Activated B cell treated with CpG ODN at 0.5 μM for 24 hours (primary cell): ENCODE measurements at places on chromosomes 6 and 20.

DNA sequence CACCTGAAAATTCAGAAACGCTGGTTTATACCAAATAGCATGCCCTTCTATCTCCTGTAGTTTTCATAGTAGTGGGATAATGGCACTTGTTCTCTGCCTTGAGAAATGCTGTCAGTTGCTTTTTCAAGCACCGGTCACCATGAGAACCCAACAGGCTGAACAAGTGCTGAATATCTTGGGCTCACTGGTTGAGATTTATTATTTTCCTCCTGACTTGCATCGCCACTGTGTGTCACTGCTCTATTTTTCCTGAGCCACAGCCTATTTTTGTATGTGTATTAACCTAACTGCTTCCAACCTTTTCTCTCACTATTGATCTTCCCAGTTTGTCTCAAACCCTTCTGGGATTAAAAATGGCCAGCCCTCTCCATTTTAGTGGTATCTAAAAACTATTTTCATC, 71.9 kb downstream of the OPN5 start:
- no peak for DNase-seq

DNA sequence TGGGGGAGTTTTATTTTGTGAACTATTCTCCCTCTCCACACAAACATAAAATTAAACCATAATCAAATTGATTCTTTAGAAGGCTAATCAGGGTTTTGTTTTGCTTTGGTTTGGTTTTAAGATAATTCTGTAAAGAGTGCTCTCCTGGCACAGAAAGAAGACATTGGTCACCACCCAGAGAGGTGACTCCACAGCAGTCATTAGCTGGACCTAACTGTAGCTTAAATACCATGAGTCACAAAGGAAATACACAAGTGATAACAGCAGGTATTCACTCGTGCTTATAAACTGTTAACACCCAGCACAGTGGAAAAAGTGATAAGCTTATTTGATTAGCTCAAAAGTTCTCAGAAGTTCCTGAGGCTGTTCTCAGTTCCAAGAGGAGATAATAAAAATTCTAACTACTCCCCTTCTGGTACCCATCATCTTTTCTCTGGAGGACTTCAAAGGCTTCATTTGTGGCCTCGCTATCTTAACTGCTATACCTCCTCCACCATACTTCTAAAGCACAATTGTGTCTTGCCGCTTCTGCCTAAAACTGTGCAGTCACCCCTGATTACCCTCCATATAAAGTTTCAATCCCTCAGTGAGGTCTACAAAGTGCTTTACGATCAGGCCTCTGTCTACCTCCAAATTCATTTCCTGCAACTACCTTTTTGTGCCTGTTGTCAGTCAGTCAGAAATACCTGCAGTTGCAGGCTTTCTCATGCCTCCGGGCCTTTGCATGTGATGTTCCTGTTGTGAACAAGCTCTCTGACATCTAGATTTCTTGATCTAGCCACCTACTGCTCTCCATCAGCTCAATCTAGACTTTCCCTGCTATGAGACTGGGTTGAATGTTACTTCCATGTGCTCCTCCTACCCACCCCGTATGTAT, 201.1 kb downstream of the SAMD5 start:
- no peak for DNase-seq

DNA sequence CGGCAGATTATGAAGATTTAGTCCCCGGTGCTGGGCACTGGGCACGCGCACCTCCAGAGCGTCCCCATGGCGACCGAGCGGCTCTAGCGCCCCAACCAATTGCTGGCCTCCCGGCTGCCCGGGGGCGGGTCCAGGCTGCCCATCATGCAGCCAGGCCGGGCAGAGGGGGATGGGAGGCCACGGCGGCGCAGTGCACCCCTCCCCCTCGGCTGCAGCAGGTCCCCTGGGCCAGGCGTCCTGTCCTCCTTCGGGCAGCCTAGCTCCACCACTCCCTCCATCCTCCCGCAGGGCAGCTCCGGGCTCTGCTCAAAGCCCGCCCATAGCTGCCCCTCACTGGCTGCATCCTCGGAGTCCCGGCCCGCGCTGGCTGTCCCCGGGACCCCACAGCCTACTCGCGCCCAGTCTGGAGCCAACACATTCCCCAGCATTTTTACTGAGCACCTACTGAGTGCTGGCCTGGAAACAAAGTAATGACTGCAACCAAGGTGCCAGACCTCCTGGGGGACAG, 99.4 kb downstream of the ASXL1 start:
- DNase-seq, result no peak

DNA sequence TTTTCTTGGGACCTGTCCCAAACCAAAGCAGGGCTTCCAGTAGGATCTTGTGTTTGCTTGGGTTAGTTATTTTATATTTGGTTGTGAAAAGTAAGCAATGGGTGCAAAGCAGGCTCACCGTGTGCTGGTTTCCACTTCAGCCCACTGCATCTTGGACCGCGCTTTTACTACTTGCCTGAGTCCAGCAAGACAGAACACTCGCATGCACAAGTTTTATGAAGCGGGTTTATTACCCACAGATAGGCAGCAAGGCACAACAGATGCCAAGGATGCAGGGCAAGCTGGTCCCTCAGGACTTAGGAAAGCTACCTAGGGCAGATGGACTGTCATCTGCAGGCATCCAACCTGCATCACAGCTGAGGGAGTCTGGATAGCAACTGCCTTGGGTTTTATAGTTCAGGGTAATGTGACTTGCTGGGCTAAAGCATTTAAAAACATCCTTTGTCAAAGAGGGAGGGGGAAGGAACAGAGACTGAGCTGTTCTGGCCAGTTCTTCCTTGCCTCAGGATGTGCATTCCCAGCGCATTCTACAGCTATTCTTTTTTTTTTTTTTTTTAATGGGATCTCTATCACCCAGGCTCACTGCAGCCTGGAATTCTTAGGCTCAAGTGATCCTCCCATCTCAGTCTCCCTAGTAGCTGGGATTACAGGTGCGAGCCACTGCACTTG, 18.5 kb downstream of the CITED2 start:
- no peak for DNase-seq

GRCh38 chr6:46538800-46539480, 47.7 kb upstream of the RCAN2 start:
- DNase-seq, result no peak

DNA sequence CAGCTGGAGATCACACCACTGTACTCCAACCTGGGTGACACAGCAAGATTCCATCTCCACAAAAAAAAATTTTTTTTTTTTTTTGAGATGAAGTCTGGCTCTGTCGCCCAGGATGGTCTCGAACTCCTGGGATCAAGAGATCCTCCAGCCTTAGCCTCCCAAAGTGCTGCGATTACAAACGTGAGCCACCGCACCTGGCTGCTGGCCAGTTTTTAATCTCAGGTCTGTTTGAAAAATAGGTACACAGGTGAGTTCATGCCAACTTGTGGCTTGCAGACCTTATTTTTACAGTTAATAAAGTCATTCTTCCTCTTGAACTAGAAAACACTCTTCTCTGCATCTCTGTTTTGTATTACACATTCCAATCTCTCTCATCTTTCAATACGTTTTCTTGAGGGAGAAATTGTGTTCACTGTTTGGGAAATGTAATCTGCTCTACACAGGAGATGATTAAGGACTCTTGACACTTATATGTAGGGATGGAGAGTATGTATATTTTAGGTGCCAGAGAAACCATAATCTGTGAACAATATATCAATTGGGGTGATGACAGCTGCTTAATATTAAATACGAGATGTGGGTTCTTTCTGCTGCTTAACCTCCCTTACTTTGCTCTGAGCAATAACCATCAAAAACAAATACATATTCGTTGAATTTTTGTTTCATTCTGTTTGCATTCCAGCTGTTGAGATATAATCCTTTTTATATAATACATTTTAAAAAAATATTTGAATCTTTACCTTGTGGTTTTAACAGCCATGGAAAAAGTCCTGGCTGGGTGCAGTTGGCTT, 17.7 kb upstream of the RIPOR3 start:
- no peak for DNase-seq

DNA sequence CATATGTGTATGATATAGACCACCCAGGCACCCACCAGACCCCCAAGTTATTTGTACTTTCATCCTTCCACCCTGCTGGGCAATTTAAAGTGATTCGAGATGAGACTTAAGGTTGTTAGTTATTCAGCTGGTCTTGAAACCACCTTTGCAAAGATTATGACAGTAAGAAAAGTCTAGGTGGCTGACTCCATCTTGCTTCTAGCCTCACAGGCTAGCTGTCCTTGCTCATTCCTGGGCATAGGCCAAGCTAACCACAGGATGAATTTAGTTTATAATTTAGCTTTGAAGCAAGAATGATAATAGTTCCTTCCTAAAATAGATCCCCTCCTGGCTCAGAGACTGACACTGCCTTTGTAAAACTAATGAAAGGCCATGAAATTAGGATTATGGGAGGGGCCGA, 71.9 kb upstream of the IYD start:
- DNase-seq, result no peak

GRCh38 chr20:5072756-5073659, 46.8 kb downstream of the PCNA start:
- no peak for DNase-seq

GRCh38 chr6:70241031-70241430, 61.9 kb downstream of the COL9A1 start:
- DNase-seq, result no peak

DNA sequence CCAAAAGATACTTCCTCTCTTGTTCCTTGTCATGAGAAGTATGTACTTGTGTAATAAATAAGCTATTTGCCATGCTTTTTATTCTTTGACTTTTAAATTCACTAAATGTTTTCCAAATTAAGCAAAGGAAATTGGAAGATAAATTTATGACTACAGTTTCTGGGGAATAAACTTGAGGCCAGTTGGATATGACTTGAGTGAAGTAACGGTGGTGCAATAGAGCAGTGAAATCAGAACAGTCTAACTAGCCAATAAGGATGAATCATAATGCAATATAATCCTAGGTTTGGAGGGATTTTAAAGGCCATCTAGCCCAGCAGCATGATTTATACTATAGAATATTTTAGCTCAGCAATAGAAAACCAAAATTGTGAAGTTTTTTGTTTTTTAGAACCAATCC, 183.8 kb upstream of the TCF21 start:
- no peak for DNase-seq

GRCh38 chr6:152557502-152557901, 79.7 kb downstream of the SYNE1 start:
- no peak for DNase-seq

DNA sequence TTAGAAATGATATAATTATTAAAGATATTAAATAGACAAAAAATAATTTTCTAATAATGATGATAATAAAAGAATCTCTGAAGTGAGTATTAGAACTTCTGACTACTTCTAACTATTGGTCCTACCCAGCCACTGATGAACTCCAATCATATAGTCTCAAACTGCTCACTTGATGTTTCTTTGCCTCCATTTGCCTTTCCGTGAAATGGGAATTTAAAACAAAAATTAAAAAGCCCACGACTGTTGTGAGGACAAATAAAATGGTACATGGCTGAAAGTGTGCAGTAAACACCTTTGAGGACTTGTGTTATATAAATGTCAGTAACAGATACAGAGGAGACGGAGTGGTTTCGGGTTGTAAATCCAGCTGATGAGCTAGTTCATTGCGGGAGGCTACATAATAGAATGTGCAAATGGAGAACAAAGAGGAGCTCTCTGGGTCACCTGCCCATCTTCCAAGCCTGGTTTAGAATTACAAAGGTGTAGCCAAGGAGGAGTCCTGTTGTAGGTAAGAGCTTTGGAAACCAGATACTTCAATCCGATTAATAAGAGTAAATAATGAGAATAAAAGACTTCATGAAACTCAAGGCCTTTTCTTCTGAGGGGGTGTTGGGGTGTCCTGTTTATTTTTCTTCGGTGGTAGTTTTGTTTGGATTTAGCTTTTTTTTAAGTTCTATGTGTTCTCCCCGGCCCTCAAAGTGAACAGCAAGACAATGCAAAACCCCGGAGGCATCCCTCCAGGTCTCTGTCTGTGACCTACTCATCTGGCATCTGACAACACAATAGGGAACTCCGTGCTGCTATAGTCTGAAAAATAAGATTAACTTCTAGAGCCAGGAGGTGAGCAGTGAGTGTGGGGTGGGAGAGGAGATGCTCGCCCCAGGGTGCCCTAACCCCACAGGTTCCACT, 4.4 kb upstream of the PXDC1 start:
- DNase-seq, result no peak

GRCh38 chr20:37866051-37866450, 36.9 kb upstream of the VSTM2L start:
- no peak for DNase-seq

- DNase-seq, result no peak
Observed at GRCh38 chr6:14720411-14721102, 525.3 kb upstream of the JARID2 start.

DNA sequence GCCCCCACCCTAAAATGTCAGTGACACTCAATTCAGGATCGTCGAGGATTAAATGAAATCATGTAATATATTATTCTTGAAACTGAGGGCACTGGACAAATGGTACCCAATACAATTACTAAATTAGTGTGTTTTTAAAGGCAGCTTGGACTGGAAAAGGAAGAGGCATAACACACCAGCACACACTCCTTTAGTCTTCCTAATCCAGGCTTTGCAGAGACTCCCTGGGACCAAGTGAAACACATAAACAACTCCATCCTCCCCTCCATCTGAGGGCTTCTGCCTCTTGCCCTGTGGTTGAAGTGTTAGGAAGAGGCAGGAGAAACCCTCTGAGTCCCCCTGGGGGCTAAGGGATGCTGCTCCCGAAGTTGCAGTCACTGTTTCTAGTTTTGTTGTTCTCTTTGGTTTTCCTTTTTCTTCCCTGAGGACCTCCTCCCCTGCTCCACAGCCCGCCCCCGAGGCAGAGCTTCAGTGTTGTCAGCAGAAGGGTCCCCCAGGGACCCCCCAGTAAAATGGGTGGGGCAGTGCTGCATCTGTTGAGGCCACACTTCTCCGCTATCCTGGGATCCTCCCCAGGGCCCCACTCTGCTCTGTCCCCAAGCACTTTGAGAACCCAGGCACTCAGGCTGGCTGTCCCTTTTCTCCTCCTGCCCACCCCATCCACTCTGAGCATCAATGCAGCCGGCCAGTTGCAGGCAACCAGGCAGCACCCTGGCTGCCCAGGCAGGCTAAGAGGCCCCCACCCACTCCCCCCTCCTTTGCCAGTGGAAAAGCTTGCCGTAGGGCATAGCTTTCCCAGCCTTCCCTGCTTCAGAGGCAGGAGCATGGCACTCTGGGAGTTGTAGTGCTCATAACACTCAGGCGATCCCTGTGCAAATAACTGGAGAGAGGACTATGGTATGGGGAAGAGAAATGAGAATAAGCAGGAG, 5.9 kb downstream of the TMEM63B start:
- no peak for DNase-seq

DNA sequence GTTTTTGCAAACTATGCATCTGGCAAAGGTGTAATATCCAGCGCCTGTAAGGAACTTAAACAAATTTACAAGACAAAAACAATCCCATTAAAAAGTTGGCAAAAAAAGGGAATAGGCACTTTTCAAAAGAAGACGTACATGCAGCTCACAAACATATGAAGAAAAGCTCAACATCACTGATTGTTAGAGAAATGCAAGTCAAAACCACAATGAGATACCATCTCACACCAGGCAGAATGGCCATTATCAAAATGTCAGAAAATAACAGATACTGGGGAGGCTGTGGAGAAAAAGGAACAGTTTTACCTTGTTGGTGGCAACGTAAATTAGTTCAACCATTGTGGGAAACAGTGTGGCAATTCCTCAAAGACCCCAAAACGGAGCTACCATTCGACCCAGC, 54.2 kb downstream of the TSBP1 start:
- no peak for DNase-seq
